ENCODE measurements at places on chromosomes 3 and 15. TPM values are rescaled to one million over a fixed set of nuclear protein-coding genes. Genes with fewer than 3 reads are reported as not detected.
A peak's percentile ranks its signal among the peaks of the same experiment; 100 is the strongest.

DNA sequence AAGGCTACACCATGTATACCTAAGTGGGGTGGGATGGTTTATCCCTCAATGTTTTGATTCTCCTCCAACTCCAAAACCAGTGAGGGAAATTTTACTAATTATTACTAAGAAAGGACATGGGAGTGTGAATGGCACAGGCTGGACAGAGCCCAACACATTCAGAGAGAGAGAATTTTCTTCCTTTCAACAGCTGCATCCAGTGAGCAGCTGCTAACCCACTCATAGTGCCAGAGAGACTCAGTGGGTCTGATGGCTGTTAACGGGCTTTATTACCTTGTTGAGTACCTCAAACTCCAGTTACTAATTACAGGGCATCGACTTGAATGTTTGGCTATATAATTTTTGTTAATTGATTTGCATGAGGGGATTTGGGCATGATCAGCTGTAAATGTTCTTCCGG, 75.8 kb downstream of the RORA start:
- no peak for DNase-seq

DNA sequence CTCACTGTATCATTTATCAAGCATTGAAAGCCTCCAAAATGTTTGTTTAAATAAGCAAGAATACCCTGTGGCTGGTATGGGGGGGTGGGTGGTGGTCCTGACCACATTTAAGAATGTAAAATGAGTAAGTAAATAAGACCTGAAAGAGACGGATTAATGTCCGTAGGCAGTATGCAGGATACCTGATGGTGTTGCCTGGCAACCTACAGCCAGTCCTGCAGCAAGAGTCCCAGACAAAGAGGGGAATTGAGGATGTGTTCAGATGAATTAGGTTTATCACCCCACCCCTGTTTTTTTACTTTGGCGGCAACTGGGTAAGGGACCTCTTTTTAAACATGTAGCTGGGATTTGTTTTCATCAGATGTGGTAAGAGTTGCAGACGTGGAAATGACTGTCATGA, 99.8 kb upstream of the BFSP2 start:
- no peak for DNase-seq

GRCh38 chr3:9914011-9914410, 2.9 kb upstream of the IL17RC start:
- DNase-seq: peak; percentile 52

DNA sequence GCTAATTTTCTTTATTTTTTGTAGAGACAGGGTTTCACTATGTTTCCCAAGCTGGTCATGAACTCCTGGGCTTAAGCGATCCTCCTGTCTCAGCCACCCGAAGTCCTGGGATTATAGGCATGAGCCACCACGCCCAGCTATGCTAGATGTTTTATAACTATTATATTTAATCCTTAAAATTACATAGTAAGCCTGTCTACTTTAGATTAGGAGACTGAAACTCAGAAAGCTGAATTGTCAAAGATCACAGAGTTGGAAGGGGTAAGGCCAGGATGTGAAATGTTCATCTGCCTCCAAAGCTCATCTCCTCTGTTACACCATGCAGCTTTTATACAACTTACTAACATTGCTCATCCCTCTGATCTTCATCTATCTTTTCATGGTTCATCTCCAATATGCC, 89.8 kb downstream of the MAP2K5 start:
- no peak for DNase-seq

ADPRH gene
- 6.5 TPM for total RNA-seq

DNA sequence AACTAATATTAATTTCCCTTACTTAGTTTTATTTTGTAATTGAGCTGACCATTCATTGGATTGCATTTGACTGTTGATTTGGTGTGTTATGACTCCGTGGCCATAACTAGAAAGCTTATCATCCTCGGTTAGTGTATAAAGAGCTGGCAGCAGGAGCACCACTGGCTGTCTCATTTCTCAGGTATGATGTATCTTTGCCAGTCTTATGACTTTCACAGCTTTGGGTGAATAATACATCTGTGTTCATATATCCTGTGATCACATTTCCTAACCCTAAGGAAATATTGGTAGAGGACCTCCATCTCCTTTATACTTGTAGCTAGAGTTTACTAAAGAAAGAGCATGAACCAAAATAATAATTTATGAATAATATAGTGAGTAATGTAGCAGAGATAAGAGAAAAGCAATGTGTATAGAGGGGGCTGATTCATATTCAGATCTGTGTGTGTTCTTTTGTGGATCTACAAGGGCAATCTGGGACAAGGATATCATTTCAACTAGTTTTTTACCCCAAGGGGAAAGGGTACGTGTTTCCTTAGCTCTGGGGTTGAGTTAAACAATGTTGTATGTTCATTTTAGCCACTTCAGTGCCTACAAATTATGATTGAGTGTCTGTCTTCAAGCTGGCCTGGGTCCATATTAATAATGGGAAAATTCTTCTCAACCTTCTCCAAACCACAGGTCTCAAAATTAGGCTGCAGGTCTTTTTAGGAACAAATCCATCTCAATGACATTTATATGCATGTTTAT, 901.7 kb downstream of the NTRK3 start:
- DNase-seq: no peak

DNA sequence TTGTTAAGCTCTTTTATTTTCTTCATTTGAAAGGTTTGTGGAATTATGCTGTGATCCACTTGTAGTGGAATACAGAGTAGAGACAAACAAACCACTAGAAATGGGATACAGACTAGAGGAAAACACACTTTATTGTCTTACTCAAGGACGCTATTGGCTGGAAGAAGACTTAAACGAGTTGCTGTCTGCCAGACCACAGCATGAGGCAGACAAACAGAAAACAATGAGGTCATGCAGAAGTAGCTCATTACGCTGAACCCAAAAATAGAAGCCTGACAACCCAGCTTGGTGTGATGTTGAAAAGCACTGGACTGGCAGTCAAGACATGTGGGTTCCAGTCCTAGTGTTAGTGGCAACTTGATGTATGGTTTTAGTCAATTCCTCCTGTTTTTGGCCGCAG, 62.4 kb upstream of the P3H2 start:
- DNase-seq: no peak

PROS1 gene
- total RNA-seq: 7.8 TPM

ADGRG7 gene
- total RNA-seq: not detected

GRCh38 chr15:61033940-61034677, 195.0 kb downstream of the RORA start:
- peak; percentile 70 for DNase-seq

GRCh38 chr3:25592510-25592968, 72.2 kb downstream of the TOP2B start:
- DNase-seq: no peak

GRCh38 chr3:175355801-175356335, 496.7 kb downstream of the NAALADL2 start:
- no peak for DNase-seq

DNA sequence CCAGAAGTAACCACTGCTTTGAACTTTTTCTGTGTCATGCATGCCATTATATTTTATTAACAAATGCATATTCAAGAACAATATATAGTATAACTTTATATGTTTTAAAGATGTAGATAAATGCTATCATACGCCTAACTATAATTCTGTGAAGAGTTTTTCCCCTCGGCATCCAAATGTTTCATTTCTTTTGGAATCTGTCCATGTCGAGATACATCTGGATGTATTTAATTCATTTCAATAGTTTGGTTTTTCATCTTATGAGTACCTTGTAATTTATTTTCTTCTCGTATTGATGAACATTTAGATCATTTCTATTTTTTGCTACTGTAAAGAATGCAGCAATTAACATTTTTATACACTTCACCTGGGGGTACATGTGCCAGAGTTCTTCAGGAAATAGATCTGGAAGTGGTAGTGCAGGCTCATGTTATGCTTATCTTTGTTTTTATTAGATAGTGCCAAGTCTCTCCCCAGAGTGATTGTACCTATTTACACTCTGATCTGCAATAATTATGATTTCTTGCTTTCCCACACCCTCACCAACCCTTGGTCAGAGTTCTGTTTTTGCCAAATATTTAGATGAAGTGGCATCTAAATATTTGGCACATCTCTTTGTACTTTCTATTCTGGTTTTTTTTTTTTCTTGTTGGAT, 29.7 kb downstream of the USP13 start:
- peak; percentile 14 for DNase-seq

CCDC13 gene
- 0.20 TPM for total RNA-seq

DCLK3 gene
- total RNA-seq: not detected

- DNase-seq: peak; percentile 63
These were observed 76.3 kb upstream of the LIPC start for GRCh38 chr15:58355382-58355971.

GRCh38 chr15:57152133-57152532, 224.2 kb upstream of the CGNL1 start:
- DNase-seq: no peak

CLDN1 gene
- total RNA-seq: 0.44 TPM

- DNase-seq: no peak
These were observed 51.7 kb downstream of the WDR49 start for GRCh38 chr3:167602041-167602440.

TRH gene
- total RNA-seq: not detected

GRCh38 chr15:67771189-67771800, 54.0 kb upstream of the SKOR1 start:
- DNase-seq: no peak

DNA sequence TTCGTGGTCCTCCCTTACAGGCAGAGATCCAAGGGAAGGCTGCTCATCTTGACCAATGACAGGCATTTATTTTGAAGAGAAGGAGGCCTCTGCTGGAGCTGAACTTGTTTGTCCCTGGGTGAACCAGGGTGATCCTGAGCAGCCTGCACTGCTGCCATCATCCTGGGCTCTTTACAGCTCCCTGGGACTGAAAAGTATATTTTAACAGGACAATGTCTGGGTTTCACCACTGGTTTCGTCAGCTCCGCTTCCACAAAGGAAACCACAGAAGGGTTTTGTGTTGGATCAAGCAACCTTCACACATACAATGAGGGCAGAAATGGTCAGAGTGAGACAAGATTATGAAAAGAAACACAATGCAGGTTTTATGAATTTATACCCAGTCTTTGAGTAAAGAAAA, 400.7 kb upstream of the TPM1 start:
- DNase-seq: no peak

- DNase-seq: peak; percentile 87
These were observed 87.0 kb upstream of the ALDH1L1 start for GRCh38 chr3:126267169-126267975.

GRCh38 chr15:90650956-90651689, 66.0 kb upstream of the BLM start:
- peak; percentile 25 for DNase-seq

PRR20G gene
- total RNA-seq: not detected

GRCh38 chr15:36926427-36926825, 173.9 kb downstream of the MEIS2 start:
- DNase-seq: no peak

GRCh38 chr15:38531509-38531908, 33.1 kb downstream of the RASGRP1 start:
- peak; percentile 26 for DNase-seq

GUCA1C gene
- total RNA-seq: not detected

- DNase-seq: no peak
These were observed 152.3 kb downstream of the SMAD6 start for GRCh38 chr15:66854012-66854965.

DNA sequence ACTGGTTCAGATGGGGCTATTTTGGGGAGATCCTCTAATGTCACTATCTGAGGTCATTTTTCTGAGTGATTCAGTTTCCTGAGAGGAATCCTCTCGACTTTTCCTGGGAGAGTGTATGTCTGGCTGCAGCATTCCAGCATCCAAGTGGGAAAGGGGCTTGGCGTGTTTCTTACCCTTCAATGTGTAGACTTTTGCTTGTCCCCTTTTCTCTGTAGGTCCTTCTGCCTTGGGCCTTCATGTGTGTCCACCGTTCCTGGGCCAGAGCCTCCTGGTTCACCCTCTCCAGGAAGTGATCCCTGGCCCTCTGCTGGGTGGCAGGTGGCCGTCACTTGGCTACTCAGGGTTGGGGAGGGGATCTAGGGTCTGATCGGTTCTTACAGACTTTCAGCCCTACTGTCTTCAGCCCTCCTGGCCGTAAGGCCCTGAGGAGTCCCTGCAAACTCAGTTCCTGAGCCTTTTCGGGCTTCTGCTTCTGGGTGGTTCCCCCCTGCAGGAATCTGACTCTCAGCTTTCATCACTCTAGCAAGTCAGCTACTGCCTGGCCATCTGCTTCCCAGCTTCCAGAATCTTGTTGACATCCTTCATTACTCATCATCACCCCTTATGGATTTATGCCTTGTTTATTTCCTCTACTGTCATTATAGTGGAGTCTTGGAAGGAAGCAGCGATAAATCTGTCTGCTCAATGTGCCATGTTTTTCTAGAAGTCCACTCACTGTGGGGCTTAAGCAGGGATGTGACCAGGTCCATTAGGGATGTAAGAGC, 36.5 kb downstream of the GOLGA6L10 start:
- no peak for DNase-seq

- no peak for DNase-seq
These were observed 148.2 kb downstream of the NAALADL2 start for GRCh38 chr3:175007306-175007705.

DNA sequence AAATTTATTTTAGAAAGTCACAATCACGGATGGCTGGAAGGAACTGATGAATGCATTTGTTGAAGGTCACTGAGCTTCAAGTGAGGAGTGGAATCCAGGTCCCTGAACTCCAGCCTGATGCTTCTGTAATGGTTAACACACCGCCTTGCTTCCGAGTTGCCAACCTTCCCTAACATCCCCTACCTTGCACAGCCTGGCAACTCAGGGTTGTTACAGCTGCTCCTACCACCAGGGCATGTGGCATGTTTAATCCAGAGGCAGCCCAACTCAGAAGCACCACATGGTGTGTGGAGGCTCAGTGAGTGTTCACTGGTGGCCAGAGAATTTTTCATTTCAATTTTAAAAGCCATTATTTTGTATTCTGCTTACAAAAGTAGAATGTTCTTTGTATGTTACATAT, 4.9 kb downstream of the TM2D3 start:
- no peak for DNase-seq

DNA sequence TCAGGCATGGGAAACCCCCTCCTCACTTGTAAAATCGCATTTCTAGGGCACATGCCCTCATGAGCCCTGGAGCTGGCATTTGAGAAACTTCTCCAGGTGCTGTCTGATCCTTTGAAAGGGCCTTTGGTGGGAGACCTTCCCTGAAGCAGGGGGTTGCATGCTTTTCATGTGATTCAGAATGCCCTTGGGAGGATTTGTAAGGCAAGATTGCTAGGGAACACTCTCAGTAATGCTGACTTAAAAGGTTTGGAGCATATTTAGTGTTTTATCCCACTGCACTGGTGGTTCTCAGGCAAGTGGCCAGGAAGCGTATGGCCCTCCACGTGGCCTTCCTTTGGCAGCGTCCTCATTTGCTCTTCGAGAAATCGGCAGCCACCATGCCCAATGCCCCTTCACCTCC, 164.1 kb downstream of the ARRDC4 start:
- no peak for DNase-seq

DNA sequence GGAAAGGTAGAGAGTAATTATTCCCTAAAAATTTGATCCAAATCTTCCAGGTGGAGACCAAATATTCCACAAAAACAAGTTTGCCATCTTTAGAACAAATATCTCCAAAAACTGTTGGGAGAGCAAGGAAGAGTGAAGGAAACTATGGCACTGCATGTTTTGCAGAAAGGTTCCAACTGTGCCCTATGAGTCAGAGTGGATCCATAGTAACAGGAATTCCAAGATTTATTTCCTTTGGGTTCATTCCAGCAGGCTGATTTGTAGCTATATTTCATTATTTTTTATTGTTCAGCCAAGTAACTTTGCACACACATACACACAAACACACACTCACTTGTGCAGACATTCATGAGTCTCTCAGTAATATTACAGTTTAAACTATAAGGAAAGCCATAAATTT, 459.7 kb upstream of the EPHA6 start:
- peak; percentile 78 for DNase-seq

GRCh38 chr3:151875759-151876158, 2.3 kb downstream of the SUCNR1 start:
- DNase-seq: no peak

- peak; percentile 23 for DNase-seq
These were observed 712 bp downstream of the RTF1 start for GRCh38 chr15:41417418-41418195.

Measured in lung microvascular endothelial cell (primary cell).